Effector memory CD8-positive, alpha-beta T cell (primary cell): ENCODE measurements at places on chromosomes 7 and 10.
A peak's percentile ranks its signal among the peaks of the same experiment; 100 is the strongest.

DNA sequence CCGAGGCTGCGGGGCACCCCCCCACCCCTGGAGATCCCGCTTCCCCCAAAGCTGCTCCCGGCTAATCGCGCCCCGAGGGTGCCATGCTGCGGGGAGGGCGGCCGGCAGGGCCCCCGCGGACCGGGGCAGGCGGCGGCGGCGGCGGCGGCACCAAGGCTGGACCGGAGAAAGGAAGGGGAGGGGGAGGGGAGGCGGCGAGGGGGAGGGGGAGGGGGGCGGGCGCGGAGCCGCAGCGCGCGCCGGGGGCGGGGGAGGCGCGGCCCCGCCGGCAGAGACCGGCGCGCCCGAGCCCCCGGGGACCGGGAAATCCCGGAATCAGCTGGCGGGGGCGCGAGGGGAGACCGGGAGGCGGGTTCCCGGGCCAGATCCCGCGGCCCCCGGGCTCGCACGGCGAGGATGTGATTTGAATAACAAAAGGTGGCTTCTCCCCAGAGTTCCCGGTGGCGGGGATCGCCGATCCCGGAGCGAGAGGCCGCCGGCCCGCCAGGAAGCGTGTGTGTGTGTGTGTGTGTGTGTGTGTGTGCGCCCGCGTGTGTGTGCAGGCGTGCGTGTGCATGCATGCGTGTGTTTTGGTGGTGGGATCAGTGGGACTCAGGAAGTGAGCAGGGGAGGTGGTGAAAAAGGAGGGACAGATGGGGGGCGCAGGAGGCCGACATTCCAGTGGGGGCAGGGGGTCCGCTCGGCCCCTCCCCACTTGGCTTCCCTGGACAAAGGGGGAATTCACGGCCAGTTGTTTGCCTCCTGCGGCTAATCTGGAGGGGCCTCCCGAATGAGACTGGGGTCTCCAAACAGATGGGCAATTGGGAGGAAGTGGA, 99.5 kb downstream of the HIP1 start:
- peak; percentile 5 for DNase-seq

- no peak for DNase-seq
Observed at GRCh38 chr10:44933451-44934321, 22.5 kb downstream of the TMEM72 start.

- DNase-seq = no peak
Observed at GRCh38 chr7:151095123-151095797, 9.0 kb downstream of the AGAP3 start.

DNA sequence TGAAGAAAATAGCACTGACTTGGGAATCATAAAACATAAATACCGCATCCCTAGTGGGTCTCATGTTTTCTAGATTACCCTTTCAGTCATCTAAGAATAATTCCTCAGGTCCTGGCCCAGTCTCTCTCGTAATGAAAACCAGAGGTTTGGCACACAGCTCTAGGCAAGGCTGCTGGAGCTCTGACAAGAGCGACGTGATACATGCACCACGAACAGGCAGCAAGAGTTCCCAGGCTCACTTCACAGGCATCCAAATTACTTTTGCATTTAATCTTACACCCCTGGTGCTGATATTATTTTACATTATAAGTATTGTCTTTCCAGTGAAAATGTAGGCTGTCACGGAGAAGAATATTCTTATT, 105.2 kb downstream of the THSD7A start:
- no peak for DNase-seq

- DNase-seq = no peak
Observed at GRCh38 chr7:69631131-69631530, 32.9 kb downstream of the AUTS2 start.

DNA sequence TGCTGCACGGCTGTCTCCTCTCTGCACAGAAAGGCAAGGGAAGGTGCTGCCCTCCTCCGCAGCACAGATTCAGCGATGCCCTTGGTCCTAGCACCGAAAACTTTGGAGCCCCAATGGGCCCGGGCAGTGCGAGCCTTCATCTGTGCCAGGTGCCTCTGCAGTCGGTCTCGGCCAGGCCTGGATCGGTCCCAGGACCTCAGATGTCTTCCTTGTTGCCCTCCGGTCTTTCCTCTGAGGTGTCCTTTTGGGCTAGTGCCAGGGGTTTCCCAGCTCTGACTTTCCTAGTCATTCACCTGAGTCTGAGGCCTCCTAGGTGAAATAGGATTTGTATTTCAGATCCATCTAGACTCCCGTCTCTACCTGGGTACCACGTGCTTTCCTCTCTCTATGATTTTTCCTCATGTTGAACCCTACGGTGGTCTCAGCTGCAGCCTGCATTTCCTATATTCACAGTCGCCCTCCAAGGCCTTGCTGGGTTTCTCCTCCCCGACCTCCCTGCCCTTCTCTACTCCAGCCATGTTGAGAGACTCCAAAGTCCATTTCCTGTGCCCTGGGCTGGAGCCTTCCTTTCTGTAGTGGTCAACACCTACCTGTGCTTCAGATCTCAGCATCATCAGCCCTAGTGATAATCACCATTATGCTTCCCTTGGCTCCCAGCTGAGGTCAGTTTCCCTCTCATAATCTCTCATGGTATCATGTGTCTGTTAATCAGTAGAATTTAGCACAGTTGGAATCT, 92.0 kb upstream of the PRSS58 start:
- DNase-seq = no peak

- DNase-seq = no peak
Observed at GRCh38 chr7:149598721-149599308, 101.2 kb upstream of the ZNF746 start.

GRCh38 chr7:137882261-137882668, 35.5 kb upstream of the DGKI start:
- DNase-seq = no peak

DNA sequence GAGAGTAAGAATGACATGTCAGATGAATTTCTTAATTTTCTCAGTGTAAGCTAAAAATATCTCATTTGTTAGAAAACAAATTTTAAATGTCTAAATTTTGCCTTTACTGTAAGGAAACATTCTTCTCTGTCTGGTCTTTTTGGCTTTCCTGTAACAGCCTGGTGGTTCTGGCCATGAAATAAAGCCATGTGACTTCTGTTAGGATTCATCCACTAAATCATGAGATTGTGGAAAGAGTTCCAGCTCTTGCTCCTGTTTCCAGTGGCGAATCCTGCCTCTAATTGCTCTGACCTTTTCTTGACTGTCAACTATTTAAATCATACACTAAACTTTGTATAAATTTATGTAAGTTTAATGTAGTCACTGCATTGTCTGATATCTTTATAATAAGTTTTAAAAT, 398.5 kb upstream of the AKR1E2 start:
- DNase-seq = no peak

DNA sequence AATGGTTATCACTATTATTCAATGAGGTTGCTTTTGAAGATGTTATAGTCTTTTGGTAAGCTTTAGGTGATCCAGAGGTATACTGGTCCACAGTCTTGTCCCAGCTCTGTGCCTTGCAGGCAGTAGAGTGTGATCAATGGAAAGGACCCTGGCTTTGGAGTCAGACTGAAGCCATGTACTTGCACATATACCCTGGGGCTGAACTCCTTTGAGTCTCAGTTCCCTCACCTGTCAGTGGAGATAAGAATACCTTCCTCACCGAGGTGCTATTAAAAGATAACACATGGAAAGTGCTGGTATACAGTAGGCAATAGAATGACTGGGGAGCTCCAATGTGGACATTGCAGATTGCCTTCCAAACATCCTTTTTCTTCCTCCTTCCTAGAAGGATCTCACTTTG, 16.0 kb upstream of the PDLIM1 start:
- no peak for DNase-seq

- DNase-seq = no peak
Observed at GRCh38 chr7:3294432-3295100, 6.5 kb upstream of the SDK1 start.

DNA sequence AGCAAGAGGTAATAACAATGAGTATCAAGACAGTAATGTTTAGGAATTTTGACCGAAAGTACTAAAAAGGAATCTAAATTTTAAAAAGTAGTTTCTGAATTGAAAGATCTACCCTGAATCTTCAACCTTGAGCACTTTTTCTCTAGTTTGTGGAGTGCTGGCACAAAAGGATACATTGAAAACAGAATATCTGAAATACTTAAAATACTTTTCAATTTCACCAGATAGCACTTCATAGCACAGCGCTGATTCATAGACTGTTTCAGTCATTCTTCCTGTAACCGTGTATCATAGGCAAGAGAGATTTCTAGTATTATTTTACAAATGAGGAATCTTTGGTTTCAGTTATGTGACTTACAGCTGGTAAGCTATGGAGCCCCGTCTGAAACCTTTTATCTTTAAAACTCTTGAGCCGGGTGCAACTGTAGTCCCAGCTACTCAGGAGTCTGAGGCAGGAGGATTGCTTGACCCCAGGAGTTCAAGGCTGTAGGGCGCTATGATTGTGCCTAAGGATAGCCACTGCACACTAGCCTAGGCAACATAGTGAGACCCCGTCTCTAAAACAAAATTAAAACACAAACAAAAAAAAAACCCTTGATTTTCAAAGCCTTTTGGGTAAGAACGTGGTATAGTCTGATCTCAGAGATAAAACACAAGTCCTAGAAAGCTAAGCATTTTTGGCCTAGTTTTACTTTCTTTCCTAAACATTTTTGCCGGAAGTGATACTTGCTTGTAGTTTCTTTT, 35.1 kb downstream of the FHIP2A start:
- no peak for DNase-seq

DNA sequence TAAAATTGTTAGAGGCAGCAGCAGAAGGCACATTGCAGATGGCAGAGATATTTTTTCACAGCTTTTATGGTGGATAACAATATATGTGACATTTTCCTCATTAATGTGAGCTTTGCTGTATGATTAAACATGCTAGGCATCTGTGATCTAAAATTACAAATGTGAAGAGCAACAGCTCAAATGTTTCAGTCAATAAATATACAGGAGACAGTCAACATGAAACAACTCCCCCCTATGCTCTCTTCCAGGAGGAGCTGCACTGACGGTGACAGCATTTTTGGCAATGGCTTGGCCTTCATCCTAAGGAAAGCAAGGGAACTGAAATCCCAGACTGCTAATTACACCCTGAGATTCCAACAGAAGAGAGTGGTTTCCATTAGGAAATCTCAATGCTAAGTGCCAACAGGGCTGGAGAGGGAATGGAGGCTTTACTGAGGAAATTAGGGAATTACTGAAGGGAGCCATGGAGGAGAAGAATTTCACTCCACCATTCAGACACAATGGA, 51.4 kb upstream of the GRB10 start:
- DNase-seq = no peak

- no peak for DNase-seq
Observed at GRCh38 chr7:74726309-74727101, 47.3 kb upstream of the NCF1 start.

GRCh38 chr10:84191106-84191505, 3.2 kb upstream of the CDHR1 start:
- peak; percentile 27 for DNase-seq

GRCh38 chr10:33942508-33942907, 608.0 kb upstream of the NRP1 start:
- no peak for DNase-seq

DNA sequence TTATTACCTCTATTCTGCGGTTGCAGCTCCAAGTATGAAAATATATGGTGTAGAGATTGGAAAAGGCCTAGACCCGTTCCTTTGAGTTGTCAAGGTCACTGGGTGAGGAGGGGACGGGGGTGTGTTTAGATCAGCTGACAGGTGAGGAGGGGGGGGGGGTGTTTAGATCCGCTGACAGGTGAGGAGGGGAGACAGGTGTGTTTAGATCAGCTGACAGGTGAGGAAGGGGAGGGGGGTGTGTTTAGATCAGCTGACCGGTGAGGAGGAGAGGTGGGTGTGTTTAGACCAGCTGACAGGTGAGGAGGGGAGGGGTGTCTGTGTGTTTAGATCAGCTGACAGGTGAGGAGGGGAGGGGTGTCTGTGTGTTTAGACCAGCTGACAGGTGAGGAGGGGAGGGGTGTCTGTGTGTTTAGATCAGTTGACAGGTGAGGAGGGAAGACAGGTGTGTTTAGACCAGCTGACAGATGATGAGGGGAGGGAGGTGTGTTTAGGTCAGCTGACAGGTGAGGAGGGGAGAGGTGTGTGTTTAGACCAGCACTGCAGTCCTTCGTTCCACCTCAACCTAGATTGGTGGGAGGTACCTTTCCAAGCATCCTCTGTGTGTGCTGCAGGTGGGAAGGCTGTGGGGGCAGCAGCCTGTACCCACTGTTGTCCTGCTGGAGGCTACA, 655.0 kb upstream of the ADARB2 start:
- DNase-seq = no peak

GRCh38 chr10:34627331-34627730, 187.8 kb downstream of the PARD3 start:
- no peak for DNase-seq

- DNase-seq = no peak
Observed at GRCh38 chr7:36262309-36263094, 109.4 kb downstream of the EEPD1 start.
